Daoy (cell line): ENCODE measurements at places on chromosomes 4 and X.

DNA sequence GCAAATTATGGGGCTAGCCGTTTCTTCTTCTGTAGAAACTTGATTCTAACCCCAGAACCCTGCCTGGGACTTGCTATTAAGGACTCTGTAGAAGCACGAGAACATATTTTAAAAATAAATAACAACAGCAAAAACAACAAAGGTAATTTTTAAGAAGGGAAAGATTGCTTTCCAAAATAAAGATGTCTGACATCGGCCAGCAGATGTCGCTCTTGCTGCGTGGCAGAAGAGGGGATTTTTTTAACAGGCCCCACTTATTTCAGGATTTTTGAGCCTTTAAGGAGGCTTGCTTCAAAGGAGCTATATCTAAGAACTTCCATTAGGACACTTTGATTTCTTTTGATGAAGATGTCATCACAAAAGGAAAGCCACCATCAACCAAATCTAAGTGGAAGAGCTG is 62.8 kb upstream of the EGFL6 start:
- peak; percentile 20 for DNase-seq

- no peak for DNase-seq
Measured at GRCh38 chr4:140426610-140427105, 790 bp downstream of the CLGN start.

- peak; percentile 85 for DNase-seq
Measured at GRCh38 chrX:73127700-73128241, 48.5 kb upstream of the PABPC1L2A start.

GRCh38 chrX:129721870-129722269 is 16.9 kb upstream of the XPNPEP2 start:
- no peak for DNase-seq

DNA sequence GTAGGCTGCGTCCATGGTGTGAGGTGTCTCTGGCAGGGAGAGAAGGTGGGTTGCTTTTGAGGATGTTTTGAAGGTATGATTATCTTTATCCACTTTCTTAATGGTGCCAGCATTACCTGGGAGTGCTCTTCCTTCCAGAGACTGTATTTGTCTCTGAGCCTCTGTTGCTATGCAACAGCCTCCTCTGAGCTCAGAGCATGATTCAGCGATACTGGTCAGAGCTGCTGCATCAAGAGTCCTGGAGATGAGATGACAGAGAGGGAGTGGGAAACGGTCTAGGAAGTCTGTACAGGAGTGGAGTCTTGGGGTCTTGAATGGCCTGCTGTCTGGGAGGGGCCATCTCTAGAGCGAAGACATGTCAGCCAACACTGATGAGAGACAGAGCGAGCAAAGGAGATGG is 104.4 kb upstream of the RAB40AL start:
- peak; percentile 53 for DNase-seq
